ENCODE measurements at places on chromosomes 3 and 15.
A peak's percentile ranks its signal among the peaks of the same experiment; 100 is the strongest.

GRCh38 chr15:88428053-88428452 is 39.1 kb downstream of the MRPL46 start:
- DNase-seq = no peak

DNA sequence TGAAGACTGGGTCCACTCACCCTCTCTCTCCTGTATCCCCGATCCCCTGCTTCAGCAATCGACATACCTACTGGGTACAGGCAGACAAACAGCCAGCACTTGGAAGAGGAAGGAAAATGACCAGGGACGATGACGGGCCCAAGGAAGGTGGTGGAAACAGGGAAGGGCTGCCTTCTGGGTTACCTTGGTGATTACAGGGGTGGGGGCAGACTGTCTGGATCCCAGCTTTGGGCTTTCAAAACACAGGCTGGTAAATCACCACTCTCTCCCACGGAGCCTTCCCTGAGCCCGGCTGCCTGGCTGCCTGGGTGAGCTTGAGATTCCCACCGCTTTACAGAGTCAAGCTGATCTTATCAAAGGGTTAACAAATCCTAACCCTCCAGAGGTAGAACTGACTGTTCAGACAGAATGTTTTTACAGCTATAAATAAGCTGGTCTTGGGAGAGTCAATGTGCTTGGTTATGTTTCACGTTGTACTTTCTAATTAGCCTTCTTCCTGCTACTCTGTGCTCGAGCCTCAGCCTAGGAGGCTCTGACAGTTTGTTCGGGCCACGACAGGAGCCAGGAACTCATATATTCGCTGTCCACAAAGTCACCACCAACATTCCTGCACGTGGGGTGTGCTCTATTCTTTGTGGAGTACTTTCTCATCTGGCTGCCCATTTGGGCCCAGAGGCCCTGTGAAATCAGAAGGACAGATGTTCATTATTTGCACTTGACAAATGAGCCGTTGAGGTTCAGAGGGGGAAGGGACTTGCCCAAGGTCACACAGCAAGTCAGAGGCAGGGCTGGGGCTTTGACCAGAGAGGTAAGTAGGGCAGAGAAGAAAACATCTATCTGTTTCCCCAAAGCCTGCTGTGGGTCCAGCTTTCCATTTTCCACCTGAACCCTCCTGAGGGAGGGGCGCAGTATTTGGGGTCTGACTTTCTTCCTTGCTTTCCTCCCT is 63.5 kb downstream of the FEM1B start:
- peak; percentile 52 for DNase-seq

- peak; percentile 67 for DNase-seq
Observed at GRCh38 chr3:46705022-46705530, 3.9 kb downstream of the TMIE start.

DNA sequence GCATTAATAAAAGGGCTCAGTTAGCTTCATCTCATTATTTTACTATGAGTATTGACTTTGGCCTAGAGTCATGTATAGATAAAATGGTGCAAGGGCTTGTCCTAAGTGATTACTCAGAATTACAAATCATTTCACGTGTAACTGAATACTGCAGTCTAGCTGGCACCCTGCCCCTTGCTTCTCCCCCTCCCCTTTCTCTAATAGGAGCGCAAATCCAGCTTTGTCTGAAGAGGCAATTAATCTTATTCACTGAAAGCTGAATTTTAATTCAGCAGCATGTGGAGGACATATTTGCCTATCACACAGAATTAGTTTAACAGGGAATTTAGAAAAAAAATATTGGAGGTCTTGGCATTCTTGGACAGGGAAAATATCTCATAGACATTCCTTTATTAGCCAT is 412.1 kb upstream of the DPH6 start:
- DNase-seq = no peak

DNA sequence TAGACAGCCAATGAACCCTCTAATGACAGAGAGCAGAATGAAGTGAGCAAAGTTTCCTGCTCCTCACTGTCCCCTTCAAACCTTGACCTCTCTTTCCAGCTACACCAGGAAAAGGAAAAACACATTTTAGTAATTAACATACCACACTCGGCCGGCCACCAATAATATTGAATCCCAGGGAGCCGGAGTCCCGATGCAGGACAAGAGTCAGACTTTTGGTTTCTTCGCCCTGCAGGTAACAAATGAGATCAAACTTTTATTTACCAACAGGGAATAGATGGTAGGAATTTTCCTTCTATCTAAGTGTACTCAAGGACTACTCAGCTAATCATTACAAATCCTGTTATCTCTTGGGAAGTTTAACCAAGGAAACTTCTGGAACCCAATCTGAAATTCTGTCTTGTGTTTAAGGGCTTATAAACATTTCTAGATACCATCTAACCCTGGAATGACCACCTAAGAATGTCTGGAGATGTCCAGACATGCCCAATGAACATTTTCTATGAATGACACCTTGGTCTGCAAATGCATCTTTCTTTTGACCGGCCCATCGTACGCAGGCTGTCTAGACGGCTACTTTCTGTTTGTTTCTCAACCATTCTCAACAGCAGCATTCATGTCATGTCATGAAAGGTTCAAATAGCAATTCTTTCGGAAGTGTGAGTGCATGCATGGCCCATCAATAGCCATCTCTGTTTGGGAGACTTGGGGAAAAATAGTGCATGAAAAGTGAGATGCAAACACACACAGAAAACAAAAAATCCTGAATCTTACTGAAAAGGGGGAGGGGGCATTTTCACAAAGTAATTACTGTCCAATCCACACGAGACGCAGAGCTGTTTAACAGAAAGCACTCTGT is 16.1 kb downstream of the PDZRN3 start:
- DNase-seq = no peak

GRCh38 chr15:26521691-26522198 is 251.1 kb downstream of the GABRB3 start:
- no peak for DNase-seq

DNA sequence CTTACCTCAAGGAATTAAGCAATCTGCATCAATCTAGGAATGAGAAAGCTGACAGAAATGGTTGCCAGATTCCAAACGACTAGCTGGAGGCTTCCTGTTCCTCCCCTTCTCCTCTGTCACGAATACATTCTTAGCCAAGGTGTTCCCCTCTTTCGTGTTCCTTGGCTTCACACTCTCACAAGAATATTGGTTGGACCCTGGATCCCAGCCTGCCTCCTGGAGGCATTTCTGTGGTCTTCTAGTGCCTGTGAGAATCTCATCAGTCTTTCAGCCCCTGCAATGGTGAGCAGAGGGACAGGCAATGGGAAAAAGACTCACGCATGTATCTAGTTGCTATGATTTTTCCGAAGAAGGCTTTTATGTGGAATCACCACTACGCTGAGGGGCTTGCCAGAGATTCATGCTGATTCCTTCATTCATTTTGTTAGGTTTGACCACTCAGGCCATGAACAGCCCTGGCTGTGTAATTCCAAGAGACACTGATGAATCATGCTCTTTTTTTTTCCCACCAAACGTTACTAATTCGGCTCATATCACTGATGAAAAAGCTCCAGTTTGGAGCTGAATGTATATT is 1.6 kb upstream of the P3H2 start:
- DNase-seq = no peak

- peak; percentile 88 for DNase-seq
Observed at GRCh38 chr15:101187820-101188636, 63.8 kb downstream of the CHSY1 start.
